CMK (cell line): ENCODE measurements at places on chromosomes 12 and 14.

GRCh38 chr12:78470354-78471195 lies 394.0 kb upstream of the SYT1 start:
- DNase-seq: no peak

DNA sequence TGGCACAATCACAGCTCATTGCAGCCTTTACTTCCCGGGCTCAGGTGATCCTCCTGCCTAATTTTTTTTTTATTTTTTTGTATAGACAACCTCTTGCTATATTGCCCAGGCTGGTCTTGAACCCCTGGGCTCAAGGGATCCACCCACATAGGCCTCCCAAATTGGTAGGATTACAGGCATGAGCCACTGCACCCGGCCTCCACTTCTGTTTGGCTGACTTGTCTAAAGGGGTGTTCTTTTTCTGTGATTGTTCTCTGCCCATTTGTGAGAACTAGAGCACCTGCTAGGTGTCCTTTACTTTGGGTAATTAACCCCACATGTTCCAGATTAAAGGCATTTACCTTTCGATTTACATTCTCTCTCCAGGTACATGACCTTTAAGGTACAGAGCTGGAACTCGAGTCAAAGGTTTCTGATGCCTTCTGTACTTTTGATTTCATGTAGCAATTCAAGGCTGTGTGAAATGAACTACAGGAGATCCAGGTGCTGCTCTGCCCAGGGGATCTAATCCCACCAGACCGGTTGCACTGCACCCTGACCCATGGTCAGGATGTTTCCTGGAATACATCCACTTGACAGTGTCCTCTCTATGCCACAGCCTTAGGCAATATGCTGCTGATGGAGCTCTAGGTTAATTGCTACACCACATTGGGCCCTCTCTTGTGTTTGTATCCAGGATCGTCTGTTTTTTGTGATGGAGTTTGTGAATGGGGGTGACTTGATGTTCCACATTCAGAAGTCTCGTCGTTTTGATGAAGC lies 163.6 kb downstream of the PRKCH start:
- DNase-seq: no peak

DNA sequence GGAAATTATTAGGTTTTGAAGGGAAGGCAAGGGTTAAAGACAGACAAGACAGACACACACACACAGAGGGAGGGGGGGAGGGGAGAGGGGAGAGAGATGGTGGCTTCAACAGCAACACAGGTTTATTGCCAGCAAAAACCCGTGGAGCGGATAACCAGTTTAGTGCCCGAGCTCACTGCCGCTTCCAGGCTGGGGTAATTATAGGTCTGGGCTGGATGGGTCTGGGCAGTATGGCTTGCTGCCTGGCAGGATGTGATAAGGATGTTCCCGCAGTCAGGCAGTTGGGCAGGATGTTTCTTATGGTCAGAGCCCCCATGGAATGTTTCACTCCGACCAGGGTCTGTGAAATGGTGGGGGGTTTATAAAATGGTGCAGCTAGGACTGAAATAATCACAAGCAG lies 4.4 kb upstream of the TDRD9 start:
- peak; percentile 90 for DNase-seq

DNA sequence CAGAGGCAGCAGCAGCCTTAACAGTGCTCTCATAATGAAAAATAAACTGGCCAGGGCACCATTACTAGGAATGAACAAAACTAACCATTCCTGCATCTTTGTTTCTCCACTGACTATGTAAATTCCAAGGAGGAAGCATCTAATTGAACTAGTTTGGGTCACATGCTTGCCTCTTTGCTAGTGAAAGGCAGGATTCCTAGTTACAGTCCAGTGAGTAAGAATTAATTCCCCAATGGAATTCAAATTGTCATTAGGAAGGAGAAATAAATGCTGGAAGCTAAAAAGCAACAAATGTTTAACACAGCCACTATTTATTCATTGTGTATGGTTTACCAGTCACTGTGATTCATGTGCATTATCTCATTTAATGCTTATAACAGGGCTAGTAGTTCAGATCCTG lies 316.0 kb downstream of the CCDC91 start:
- no peak for DNase-seq

DNA sequence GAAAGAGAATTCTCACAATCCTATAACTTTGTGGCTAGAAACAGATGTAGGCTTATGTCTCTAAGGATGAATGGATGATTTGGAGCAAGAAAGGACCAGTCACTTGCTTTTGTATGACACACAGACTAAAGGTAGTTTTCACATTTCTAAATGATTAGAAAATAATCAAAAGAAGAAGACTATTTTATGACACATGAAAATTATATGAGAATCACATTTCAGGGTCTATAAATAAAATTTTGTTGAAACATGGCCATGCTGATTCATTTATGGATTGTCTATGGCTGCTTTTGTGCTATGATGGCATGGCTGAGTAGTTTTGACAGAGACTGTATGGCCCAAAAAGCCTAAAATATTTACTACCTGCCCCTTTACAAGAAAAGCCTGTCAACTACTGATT lies 49.4 kb upstream of the FRMD6 start:
- DNase-seq: no peak

GRCh38 chr12:85310025-85310424 lies 30.0 kb downstream of the ALX1 start:
- DNase-seq: no peak
